ENCODE measurements at places on chromosomes 3 and 15.
A peak's percentile ranks its signal among the peaks of the same experiment; 100 is the strongest.

DNA sequence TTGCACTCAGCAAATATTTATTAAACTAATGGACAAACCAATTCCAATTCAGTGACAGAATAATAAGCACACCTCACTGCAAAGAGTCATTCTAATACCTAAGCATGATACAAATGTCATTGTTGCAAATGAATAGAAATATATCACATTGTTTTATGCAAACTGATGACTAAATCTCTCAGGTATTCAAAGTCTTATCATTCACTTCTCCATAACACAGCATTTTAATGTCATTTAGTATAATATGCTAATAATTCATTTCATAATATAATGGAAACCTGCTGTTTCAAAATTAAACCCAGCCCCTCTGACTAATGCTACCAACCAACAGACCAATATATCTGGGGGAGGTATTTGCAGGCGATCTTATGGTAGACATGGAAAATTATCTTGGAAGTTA is 71.8 kb downstream of the FGF7 start:
- DNase-seq, result no peak

- no peak for DNase-seq
These were observed 91.5 kb upstream of the C3orf80 start for GRCh38 chr3:160133757-160134156.

- DNase-seq, result no peak
These were observed 10.1 kb downstream of the CCNB2 start for GRCh38 chr15:59115047-59115446.

DNA sequence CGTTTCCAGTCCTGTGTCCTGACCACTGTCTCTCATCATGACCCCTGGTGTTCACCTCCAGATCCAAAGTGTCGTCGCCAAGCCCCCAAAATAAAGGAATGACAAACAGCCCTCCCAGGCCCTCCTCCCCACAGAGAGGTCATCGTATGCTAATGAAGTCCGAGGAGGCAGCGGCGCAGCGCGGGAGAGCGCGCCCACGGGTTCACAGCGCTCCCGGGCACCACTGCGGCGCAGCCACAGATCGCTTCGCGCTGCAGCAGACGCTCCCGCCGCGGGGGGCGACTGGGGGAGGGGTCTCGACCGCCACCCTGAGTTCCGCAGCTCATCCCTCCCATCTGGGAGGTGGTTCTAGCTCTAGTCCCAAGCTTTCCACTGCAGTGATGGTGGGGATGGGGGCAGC is 1.3 kb downstream of the DGKG start:
- DNase-seq, result no peak

GRCh38 chr3:15978801-15979200 is 181.0 kb upstream of the ANKRD28 start:
- no peak for DNase-seq

DNA sequence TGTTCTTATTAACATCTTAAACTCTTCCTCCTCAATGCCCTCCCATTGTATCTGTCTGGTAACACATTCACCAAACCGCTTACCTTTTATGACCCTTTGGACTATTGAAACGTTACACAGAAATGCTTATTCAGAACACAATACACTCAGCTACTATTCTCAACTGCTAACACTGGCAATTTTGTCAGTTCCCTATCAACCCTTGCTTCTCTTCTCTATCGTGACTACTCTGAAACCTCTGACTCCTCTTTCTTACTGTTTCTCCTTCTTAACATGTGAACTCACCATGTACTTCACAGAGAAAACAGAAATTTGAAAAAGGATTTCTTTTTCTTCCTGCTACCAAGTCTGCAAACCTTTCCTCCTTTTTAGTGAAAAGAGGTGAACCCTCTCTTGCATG is 232.9 kb upstream of the GPR149 start:
- DNase-seq, result no peak

- DNase-seq, result peak; percentile 20
These were observed 3.7 kb downstream of the IQSEC1 start for GRCh38 chr3:13069495-13069894.

DNA sequence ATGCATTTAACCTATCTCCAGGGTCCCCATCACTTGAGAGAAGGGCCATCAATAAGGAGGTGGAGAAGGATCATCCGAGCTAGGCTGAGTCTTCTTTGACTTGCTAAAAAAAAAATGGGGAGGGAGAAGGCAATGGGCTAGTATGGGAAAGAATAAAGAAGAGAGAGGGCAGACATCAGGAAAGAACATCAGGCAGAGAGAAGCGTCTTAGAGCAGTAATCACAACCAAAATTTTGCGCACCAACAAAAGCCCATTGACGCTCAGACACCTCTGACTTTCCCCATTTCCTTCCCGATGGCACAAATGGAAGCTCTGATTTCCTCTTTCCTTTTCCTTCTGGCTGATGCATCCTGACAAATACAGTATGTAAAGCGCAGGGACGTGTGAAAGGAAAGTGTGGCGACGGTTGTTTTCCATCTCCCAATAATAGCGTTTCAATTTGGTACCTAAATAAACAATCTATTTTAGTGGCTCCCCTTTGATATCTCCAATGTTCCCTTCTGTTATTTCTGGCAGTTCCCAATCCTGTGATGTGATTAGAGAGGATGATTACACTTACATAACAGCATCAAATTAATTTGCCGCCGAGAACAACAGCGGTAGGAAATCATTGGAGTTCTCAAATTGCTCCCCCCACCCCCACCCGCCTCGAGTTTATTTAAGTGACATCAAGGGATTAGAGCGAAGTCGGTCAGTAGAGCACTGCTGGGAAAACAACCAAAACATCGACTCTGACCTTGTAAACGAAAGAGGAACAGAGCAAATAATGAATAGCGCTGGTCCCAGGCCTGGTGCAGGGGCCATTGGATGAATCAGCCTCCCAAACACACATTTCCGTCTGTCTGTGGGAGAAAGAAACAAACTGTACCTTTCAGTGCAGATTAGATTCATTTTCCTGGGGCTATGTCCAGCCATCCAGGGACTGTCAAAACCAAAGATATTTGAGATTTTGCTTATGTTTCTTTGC is 273.3 kb upstream of the ICE2 start:
- no peak for DNase-seq

GRCh38 chr15:49622561-49622960 is 1.7 kb downstream of the DTWD1 start:
- no peak for DNase-seq

DNA sequence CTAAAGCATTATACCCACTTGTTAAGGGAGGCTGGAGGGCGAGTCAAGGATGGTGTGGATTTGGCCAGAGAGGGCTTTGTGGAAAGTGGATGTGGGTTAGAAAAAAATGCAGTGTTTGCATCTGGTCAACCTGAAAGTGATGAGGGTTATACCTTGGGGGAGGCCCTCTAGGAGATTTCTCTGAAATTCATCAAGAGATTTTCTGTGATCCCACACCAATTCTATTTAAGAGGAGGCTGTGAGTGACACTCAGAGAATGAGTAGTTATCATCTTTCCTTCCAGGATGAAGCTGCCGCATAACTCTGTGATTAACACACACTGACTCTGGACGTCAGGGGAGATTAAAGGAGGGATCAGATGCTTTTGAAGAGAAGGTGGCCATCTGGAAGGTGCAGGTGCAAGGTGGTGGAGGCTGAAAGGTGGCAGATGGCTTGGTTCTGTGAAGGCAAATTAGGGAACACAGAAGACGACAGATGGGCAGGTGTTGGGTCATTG is 54.8 kb downstream of the ANAPC13 start:
- DNase-seq, result no peak

DNA sequence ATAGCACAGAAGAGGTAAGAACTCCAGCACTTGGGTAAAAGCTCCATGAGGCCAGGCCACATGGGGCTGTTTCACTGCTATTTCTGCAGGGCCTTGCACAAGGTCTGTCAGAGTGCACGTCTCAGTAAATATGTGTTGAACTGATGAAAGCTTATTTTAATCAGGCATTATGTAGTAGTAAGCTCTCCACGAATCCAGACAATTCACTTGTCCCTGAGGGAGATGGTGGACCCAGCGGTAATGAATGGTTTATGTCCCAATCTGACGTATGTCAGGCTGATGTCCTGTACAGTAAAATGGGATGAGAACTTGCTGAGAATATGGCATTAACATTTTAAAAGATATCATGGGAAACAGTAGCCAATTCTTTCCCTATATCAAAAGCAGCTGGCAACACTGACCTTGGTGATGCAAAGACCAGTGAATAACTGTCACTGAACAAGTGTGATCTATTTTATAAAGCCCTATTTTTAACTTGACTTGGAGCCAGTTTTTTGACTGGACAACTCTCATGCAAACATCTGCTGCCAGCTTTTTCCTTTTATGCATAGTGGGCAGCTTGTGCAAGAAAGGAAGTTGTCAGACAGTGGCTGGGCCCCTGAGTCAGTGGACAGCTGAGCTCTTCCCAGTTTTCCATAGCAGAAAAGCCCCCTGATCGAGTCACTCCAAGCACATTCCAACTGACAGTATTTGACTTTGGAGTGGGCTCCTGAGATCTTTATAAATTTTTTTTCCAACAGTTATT is 519.8 kb upstream of the MDFIC2 start:
- no peak for DNase-seq

- DNase-seq, result no peak
These were observed 69.5 kb upstream of the VEPH1 start for GRCh38 chr3:157572559-157573270.

DNA sequence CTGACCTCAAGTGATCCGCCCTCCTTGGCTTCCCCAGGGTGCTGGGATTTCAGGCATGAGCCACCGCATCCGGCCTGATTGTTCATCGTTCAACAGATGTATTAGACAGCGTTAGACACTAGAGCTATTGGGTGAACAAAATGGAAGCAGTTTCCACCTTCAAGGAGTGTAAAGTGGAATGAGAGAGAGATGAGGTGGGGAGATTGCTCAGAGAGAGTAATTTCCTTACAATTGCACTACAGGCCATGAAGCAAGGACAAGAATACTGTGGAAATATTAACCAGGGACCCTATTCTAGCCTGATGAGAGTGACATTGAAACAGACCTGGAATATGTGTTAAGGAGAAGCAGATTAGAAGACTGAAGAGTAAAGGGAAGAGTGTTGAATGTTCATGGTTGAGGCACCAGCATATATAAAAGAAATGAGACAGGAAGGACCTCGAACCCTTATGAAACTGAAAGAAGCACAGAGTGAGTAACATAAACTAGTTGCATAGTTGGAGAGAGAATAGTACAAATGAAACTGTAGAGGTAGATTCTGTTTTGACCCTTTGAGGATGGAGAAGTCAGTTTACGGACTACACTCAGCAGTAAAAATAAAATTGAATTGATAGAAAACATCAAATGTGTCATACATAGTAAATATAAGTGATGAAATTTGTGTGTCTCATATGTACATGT is 7.2 kb downstream of the RTF1 start:
- no peak for DNase-seq

- no peak for DNase-seq
These were observed 547.8 kb upstream of the TBL1XR1 start for GRCh38 chr3:177744873-177745606.

DNA sequence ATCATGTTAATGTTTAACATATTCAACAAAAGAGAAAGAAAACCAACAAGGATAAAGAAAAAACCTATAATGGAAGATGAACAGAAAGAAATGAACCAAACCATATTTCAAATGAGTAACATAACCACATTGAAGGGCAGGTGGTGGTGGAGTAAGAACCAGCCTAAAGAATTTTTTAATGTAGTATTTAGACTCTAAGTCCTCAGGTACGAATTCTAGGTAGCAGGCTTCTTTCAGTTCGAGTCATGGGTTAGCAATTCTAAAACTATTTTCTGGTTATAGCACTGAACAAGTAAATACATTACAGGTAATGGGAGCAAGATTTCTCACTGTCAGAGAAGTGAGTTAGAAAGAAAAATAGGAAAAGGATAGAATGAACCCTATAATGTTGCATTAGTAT is 24.4 kb downstream of the DCBLD2 start:
- no peak for DNase-seq

DNA sequence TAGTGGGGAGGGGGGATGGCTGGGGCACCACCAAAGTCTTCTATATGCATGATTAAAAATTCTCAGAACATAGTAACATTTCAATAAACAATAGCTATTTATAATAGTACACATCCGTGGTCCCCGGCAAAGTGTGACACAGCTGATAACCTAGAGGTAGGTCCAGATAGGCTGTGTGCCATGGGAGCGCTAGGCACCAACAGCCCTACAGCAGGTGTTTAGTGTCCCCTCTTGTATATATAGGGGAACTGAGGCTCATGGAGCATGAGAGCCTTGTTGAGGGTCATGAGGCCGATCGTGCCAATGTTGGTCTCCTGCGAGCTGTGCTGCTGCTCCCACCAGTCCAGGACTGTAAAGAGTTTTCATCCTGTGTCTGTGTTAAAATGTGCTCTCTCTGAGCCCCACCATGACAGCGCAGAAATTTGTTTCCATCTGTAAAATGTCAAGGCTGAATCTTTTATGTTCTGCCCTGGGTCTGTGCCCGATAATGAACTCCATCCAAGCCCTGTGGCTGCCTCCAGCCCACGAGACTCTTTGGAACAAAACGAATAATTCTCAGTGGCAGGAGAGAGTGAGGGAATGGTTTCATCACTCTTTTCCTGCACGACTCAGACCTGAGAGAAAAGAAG is 14.5 kb downstream of the TMEM158 start:
- no peak for DNase-seq

- DNase-seq, result no peak
These were observed 19.5 kb downstream of the PRKCD start for GRCh38 chr3:53180305-53181023.

DNA sequence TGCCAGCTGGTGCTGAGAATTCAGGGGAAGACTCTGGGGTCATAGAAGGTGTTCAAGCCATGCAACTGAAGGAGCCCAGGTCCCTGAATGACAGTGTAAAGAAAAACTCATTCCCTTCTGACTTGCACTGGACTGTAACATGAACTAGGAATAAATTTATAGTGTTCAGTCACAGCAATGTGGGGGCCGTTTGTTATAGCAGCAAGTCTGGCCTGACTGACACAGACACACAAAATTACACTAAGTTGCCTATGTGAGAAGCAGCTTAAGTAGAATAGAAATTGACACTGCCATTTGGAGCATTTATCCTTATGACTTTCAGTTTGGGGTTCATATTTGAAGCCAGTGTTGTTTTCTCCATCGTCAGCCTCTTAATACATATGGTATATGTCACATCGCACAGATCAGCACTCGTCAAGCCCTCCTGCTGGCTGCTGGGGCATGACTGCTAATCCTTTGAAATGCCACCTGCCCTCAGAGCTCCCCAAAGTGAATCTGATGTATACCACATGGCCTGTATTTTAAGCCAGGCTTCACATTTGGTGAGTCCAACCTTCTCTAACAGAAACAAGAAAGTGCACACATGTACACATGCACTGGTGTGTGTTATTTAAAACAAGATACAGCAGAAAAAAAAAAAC is 17.1 kb upstream of the HEG1 start:
- no peak for DNase-seq

- no peak for DNase-seq
These were observed 65.7 kb downstream of the TMCC1 start for GRCh38 chr3:129827765-129828164.

- no peak for DNase-seq
These were observed 146.1 kb downstream of the LRTM1 start for GRCh38 chr3:54781728-54782127.

- no peak for DNase-seq
These were observed 25.1 kb upstream of the CDCP1 start for GRCh38 chr3:45171283-45171682.

DNA sequence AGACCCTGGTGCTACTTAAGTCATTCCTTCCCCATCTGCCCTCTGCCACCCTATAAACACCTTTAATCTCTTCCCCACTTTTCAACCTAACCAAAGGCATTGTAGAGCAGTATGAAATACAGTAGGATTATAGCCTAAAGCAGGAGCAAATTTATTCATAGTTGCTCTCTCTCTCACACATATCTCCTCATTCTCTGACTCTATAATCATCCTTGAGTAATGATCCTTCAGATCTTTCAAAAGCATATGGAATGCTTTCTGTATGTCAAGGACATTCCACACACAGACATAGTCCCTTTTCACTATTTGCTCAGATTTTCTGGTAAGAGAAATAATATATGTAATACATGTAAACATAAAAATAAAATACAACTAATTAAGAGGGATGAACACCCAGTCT is 54.1 kb downstream of the TRPC1 start:
- DNase-seq, result no peak
